Activated CD4-positive, alpha-beta T cell treated with anti-CD3 and anti-CD28 coated beads, Interleukin-2, amount 50 U/mL, for 24 hours (primary cell): ENCODE measurements at places on chromosomes 16 and 17.

GRCh38 chr17:4184811-4185210, 41.8 kb downstream of the CYB5D2 start:
- no peak for DNase-seq

DNA sequence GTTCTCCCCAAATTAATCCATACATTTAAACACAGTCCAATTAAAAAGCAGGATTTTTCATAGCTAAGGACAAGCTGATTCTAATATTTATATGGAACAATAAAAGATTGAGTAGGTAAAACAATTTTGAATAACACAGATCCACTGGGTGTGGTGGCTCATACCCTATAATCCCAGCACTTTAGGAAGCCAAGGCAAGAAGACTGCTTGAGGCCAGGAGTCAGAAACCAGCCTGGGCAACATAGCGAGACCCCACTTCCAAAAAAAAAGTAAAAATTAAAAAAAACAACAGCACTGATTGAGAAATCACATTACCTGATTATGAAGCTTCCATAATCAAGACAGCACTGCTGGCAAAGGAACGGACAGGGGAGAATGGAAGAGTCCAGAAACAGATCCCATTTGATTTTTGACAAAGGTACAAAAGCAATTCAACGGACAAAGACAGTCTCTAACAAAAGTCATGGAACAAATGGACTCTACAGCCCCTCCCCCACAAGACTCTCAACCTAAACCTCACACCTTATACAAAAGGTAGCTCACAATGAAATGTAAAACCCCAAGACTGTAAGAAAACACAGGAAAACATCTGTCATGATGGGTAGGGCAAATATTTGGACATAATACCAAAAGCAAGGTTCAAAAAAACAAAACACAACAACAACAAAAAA, 17.9 kb downstream of the USP7 start:
- DNase-seq: no peak

DNA sequence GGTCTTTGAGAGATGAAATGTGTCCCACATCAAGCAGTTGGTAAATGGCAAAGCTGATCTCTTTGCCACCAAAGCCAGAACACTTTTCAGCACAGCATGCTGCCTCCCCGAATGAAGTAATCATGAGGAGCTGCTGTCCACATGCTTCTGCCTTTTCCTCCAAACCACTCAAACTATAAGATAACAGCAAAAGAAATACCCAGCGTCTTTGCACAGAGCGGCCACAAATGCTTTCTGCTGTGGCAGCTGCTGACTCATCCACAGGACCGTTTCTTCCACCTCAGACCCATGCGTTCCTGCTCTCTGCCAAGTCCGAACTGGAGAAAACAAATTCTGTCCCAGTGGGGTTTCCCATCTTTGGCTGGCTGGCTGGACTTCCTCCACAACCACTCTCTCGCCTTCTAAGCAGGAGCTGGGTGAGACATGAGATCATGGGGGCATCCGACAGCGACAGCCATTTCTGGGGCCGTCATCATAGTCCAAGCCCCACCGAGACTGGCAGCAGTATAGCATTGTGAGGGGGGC, 27.1 kb downstream of the TBC1D3B start:
- DNase-seq: no peak

- peak; percentile 58 for DNase-seq
Observed at GRCh38 chr17:42980766-42981397, 517 bp downstream of the RUNDC1 start.

- no peak for DNase-seq
Observed at GRCh38 chr16:67258161-67258835, 9.5 kb downstream of the SLC9A5 start.

DNA sequence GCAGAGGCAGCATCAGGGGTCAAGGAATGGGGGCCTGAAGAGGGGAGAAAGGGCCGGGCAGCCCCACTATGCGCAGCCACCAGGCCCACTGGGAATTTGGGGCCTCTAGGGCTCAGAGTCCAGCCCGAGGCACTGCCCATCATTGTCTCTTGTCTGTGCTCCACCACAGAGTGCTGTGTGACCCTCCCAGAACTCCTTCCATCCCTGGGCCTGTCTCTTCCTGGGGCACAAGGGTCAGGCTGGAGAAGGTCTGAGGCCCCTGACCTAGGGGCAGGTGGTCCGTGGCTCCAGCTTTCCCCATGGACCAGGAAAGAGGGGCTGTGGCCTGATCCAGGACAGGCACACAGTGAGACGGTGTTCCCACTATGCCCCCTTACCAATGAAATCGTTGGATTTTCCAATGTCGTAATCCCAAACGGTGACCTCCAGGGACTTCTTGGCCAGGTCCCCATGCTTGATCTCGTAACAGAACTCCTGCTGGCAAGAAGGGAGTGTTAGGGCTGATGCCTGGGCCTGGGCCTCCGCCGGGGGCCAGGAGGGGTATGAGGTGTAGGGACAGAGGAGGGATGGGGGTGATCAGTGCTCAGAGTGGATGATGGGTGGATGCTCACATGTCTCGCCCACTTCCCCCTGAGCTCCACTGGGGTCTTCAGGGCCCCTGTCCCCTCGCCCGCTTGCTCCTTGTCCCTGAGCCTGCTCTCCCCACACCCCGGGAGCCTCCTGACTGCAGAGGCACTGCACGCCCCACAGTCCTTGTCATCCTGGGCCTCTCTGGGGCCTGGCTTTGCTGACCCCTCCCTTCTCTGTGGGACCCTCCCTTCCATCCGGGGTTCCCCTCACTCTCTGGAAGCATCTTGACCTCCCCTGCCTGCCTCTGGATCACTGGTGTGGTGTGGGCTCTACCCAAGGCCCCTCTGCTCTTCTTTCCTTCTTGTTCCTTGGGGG, 10.7 kb downstream of the SCGB1C2 start:
- no peak for DNase-seq

DNA sequence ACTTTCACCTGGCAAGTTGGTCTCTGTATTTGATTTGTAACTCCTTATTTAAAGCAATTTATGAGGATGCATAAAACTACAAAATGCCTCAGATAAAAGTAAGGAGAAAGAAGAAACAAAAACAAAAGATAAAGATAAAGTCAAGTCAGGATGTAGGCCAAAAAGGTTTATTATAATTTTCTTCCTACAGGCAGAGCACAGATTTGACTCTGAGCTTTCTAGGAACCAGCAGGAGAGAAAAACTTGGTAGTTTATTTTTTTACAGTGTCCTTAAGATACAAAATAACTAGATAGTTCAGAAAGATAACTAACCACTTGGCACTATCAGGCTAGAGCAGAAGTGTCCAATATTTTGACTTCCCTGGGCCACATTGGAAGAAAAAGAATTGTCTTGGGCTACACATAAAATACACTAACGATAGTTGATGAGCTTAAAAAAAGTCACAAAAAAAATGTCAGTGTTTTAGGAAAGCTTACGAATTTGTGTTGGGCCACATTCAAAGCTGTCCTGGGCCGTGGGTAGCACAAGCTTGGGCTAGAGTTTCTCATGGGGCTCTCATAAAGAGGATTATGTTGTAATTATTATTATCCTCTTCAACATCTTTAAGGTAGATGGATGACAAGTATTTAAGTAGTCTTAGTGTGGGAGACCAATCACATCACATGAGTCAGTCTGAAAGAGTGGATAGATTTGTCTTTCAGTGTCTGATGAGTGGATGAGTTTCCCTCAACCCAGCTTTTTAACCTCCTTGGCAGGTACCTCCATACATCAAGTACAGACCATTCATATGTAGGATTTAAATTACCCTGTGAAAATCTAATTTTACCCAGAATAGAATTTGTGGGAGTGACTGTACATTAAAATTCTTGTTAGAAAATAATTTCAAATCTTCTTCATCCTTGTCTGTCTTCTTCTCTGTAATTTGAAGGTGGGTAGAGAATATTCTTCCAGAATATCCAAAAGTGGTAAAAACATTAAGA, 17.0 kb downstream of the PAFAH1B1 start:
- DNase-seq: no peak

DNA sequence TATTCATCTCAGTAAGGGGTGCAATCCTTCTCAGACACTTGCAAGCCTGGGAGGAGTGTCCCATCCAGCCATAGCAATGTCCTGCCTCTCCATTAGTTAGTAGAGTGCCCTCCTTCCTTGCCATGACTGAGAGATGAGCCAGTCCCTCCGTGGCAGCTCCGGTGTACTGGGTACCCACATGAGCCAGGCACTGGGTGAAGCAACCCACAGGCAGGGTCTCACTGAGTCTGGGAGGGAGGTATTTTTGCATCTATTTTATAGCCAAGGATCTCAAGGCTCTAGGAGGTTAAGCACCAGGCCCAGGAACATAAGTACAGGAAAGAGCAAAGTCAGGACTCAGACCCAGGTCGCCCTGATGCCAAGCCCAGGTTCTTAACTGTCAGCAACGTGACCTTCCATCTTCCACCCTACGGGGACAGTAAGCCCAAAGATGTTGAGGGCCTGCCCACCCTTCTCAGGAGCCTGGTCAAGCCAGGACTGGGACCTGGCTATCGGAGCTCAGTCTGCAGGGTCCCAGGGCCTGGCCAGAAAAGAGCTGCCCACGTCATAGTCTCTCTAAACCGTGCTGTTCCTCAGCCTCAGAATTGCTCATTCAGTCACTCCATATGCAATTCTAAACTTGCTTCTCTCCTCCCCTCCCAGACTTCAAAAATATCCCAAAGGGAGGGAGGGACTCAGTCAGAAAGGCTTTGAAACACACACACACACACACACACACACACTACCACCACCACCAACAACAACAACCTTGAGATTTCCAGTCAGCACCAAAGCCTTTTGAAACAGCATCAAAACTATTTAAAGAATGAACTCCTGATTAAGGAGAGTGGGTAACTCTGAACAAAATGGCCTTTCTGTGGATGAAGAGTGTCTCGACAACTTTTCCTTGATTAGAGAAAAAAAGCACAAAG, 16.6 kb downstream of the NOS2 start:
- DNase-seq: no peak

DNA sequence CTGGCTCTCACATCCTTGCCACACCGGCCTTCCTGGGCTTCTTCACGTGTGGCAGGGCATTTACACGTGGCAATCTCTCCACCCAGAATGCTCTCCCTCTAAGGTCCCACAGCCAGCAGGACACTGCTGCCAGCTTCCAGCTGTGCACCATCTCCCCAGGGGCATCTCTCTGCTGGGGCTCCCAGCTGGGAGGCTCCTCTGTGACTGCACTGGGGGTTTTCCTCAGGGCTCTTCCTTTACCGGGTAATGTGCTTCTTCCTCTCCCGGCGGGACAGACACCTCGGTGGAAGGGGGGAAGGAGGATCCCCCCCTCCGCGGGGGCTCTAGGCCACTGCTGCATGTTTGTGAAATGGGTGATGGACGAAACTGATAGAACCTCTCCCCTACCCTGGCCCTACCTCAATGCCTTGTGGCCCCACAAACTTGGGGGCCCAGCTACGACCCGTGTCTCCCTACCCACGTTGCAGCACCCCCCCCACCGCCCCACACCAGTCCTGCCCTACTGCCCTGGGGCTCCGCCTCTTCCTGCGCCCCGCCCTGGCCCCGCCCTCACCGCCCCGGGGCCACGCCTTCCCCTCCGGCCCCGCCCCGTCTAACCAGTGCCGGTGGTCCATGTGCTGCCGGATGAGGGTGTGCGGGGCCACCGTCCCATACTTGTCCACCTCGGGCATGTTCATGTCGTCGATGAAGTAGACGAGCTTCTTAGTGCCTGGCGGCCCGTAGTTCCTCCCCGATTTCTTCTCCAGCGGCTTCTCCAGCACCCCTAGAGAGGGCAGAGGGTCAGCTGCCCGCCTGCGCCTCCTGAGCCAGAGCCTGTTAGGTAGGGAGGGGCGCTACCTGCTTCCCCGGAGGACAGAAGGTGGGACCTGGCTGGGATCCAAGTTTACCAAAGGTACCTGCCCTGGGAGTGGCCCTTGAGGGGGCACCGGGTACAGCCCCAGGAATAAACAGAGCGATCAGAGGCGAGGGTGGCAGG, 92.6 kb downstream of the DNAH17 start:
- peak; percentile 43 for DNase-seq

DNA sequence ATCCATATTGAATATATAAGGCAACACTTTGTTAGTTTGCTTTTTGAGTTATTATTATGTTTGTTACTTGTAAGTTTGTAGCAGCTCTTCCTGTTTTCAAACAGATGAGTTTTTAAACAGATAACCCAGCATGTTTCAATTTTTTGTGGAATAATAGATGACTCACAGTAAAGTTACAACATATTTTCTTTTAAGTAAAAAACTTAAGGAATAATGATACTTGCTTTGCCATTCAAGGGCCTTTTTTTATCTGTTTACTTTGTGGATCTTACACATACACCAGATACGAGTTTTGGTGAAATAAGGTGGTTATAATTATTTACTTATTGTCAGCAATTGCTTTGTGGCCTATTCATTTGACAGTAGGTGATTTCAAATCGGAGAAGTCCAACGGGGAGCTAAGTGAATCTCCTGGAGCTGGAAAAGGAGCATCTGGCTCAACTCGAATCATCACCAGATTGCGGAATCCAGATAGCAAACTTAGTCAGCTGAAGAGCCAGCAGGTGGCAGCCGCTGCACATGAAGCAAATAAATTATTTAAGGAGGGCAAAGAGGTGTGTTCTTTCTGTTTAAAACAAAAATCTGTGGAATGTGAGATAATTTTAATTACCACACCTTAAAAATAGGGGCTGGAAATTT, 66.3 kb downstream of the BPTF start:
- DNase-seq: no peak

GRCh38 chr17:70096861-70097260, 21.8 kb downstream of the KCNJ16 start:
- no peak for DNase-seq

- no peak for DNase-seq
Observed at GRCh38 chr16:27980919-27981700, 82.4 kb downstream of the GSG1L start.

GRCh38 chr17:79549141-79549915, 61.5 kb downstream of the RBFOX3 start:
- no peak for DNase-seq

GRCh38 chr17:18184143-18185031, 759 bp downstream of the ALKBH5 start:
- DNase-seq: peak; percentile 52

GRCh38 chr17:80388175-80388574, 26.8 kb upstream of the ENDOV start:
- no peak for DNase-seq

- DNase-seq: no peak
Observed at GRCh38 chr16:77246150-77246549, 46.9 kb downstream of the SYCE1L start.

DNA sequence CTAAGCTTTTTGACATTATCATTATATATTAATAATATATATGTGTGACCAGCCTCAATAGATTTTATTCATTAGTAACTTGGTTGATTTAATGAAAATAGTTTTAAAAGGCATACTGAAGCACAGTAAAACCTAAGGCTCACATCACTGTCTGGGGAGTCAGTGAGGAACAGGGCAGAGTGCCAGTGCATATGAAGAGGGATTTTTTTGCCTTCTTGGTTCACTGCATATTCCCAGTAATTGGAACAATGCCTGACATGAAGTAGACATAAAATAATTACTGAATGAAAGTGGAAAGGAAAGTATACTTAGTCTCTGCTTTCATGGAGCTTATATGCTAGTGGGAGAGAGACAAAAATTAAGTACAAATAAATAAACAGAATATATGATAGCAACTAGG, 81.1 kb downstream of the FTO start:
- DNase-seq: no peak

DNA sequence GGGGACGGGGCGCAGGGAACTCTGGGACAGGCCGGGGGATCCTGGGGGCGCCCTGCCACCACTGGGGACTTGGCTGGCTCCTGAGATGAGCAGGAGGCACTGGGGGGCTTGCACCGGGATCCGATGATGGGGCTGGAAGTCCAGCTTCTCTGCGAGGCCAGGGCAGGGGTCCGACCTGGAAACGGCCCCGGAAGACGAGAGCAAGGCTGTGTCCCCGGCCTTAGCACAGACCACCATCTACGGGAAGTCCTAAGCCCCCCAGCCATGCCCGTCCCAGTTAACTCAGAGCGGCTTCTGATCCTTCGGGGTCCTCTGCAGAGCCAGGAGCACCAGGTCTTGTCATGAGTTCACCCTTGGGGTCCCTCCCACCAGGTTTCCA, 573 bp downstream of the CDT1 start:
- no peak for DNase-seq
